ENCODE measurements at places on chromosomes 2 and 18.

GRCh38 chr2:167816874-167817290, 430.5 kb downstream of the STK39 start:
- DNase-seq, result no peak

DNA sequence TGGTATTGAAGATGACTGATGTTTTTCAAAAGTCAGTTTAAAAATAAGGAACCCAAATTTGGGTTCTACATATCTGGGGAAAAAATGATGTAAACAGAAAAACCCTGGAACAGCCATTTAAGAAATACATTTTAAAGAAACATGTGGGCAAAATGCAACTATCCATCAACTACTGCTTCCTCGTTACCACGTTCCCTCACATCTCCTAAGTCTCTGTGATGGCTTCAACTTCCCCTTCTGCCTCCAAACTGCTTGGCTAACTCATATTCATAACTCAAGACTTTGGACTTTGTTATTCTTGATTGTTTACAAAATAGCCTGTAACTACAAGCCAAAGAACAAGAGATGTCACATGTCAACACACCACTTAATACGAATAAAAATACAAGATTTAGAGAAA, 116.3 kb downstream of the DYM start:
- no peak for DNase-seq

GRCh38 chr2:35410431-35411061, 945.0 kb upstream of the CRIM1 start:
- DNase-seq, result peak; percentile 54

- DNase-seq, result no peak
Measured at GRCh38 chr2:18525852-18526251, 34.6 kb downstream of the RDH14 start.

- no peak for DNase-seq
Measured at GRCh38 chr2:112800881-112801583, 16.7 kb upstream of the IL1A start.

GRCh38 chr2:8430628-8431027, 251.2 kb upstream of the ID2 start:
- DNase-seq, result no peak

- DNase-seq, result no peak
Measured at GRCh38 chr18:64331419-64331818, 182.5 kb upstream of the LINC00305 start.

- no peak for DNase-seq
Measured at GRCh38 chr2:218839888-218840287, 8.3 kb upstream of the PRKAG3 start.

DNA sequence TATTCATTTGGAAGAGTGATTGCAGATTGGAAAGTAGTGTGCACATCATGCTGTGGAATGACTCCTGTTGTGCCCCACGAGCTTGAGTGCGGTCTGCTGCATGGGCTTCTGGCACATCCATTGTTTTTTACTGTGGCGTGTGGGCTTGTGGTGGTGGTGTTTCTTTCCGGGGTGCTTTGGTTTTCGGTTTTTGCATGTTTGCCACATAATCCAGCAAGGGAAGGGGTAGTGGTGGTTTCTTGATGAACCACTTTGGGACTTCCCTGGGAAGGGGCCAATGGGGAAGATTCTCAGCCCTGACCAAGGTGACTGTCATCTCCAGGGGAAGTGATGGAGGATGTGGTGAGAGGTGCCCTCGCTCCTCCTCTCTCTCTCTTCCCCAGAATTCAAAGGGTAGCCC, 57.0 kb downstream of the COA5 start:
- DNase-seq, result peak; percentile 19

GRCh38 chr2:26640331-26640745, 828 bp downstream of the CIB4 start:
- no peak for DNase-seq

GRCh38 chr2:67997528-67997900, 65.3 kb downstream of the C1D start:
- DNase-seq, result no peak
